ENCODE measurements at places on chromosomes 2 and 18. TPM values are rescaled to one million over a fixed set of nuclear protein-coding genes. Genes with fewer than 3 reads are reported as not detected.
A peak's percentile ranks its signal among the peaks of the same experiment; 100 is the strongest.

Gene WDR33
- total RNA-seq = 60.1 TPM

Gene RNF144A
- total RNA-seq = 15.2 TPM

- no peak for DNase-seq
Observed at GRCh38 chr2:234022424-234022823, 28.1 kb upstream of the SPP2 start.

- no peak for DNase-seq
Observed at GRCh38 chr2:77797088-77797487, 274.9 kb upstream of the LRRTM4 start.

DNA sequence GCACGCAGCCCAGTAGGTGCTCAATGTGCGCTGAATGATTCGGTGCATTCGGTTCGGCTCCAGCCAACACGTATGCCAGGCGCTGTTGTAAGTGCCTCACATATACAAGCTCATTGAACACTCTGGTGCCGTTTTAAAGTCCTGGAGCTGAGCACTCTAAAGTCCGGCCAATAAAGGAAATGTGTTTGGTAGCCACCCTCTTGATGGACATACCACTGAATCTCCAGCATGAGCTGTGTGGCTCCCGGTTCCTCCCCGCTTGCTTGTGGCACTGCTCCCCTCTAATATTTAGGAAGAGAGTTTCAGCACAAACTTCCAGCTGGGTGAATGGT is 112.1 kb downstream of the MCFD2 start:
- no peak for DNase-seq

GRCh38 chr2:186895451-186895850 is 46.5 kb upstream of the ZSWIM2 start:
- no peak for DNase-seq

DNA sequence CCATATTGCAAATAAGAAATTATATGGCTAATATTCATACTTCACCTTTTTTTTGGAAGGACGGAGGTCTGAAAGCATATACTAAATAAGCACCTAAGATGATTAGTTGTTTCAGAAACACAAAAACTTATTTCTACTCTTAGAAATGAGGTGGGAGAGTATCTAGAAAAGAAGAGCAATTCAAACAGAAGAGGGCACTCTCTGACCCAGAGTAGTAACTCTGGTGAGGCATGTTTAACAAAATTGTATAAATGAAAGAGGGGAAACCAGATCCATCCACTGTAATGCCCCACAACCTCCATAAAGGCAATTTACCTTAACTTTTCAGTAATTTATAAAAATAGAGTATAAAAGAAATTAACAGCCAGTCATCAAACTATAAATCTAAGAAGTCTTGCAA is 669.6 kb upstream of the VRK2 start:
- DNase-seq = no peak

DNA sequence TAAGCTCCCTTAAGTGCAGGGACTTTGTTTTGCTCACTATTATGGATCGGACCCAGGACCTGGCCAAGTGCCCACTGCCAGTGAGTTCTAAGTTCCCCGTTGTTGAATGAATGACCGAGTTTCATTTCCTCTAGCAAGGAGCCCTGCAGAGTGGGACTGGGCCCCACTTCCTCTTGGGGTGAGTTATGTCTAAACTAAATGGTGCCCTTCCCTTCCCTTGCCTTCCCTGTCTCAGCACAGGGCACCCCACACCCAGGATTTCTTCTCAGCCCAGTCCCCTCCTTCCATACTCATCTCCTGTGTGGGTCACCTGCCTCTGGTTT is 195.3 kb upstream of the HS6ST1 start:
- no peak for DNase-seq

- no peak for DNase-seq
Observed at GRCh38 chr2:64212346-64212745, 68.1 kb upstream of the PELI1 start.

Gene DSG4
- total RNA-seq = not detected

Gene ZNF24
- total RNA-seq = 53.2 TPM

- DNase-seq = no peak
Observed at GRCh38 chr2:234821946-234822475, 129.8 kb upstream of the SH3BP4 start.

DNA sequence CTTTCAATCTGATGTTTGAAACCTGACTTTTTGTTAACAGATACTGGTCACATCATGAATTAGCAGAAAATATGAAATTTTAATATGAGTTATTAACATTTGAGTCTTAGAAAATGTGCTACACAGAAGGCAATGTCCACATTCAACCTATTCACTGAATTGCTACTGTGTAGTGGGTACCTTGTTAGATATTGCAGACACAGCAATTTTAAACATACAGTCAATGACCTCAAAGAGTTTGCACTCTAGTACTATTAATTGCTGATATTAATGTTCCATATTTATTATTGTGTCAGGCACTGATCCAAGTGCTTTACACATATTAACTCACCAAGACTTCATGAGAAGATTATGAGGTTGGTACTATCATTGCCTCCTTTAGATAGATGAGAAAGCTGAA is 385.4 kb upstream of the PKDCC start:
- DNase-seq = no peak

DNA sequence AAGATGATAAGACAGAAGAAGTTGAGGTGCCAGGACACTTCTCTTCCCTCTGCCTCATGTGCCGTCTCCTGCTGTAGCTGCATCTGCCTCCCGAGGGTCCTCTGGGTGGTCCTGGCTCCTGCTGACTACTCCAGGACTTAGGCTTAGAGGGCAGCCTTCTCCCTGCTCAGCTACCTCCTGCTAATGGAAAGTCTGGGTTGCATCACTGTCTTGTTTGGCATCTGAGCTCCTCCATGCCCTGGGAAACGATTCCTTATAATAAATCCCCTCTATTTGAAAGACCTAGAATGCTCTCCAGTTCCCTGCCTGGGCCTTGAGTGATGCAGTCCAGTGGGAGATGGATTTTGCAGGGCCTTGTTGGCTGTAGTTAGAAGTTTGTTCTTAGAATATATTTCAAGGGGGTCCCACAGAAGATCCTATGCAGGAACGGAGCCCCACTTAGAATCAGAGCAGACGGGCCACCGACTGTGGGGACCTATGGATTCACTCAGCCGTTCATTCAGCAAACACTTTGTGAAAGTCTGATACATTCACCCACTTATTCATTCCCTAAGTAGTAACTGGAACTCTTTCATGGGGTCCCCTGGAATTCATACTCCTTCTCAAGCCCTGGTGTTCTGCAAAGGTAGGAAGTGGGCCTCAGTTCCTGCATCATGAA is 269.8 kb upstream of the HDAC4 start:
- DNase-seq = no peak

Gene RAB31
- total RNA-seq = 46.0 TPM

DNA sequence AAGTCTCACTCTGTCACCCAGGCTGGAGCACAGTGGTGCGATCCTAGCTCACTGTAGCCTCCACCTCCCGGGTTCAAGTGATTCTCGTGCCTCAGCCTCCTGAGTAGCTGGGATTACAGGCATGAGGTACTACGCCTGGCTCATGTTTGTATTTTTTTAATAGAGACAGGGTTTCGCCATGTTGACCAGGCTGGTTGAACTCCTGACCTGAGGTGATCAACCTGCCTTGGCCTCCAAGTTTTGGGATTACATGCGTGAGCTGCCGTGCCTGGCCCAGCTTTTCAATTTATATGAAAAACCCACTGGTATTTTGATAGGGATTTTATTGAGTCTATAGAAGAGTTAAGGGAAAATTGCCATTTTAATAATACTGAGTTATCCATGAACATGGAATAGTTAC is 63.3 kb downstream of the XRCC5 start:
- no peak for DNase-seq

GRCh38 chr2:27582129-27582694 is 630 bp upstream of the ZNF512 start:
- DNase-seq = no peak

Gene SLC66A3
- 31.2 TPM for total RNA-seq

DNA sequence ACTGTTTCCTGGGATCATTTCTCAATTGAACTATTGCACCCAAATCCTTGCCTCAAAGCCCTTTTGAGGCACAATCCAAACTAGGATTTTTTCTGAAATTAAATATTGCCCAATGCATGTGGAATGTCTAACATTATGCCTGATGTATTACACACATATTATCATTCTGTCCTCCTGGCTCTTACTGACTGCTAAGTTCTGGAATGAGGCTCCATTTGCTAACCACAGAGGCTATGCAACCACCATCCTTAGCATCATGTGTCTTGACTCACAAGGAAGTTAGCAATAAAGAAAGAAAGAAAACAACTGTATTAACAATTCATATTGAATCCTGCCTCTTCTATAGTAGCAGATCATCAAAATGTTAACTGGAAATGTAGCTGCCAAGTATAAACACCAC is 1142.7 kb downstream of the CNTNAP5 start:
- no peak for DNase-seq

DNA sequence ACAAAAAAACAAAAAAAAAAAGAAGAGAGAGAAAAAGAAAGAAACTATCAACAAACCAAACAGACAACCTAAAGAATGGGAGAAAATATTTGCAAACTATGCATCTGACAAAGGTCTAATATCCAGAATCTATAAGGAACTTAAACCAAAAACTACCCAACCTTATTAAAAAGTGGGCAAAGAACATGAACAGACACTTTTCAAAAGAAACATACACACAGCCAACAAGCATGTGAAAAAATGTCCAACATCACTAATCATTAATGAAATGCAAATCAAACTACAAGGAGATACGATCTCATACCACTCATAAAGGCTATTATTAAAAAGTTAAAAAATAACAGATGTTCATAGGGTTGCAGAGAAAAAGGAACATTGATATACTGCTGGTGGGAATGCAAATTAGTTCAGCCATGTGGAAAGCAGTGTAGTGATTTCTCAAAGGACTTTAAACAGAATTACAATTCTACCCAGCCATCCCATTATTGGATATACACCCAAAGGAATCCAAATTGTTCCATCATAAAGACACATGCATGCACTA is 7.2 kb upstream of the POLE4 start:
- DNase-seq = no peak

Gene RAX
- not detected for total RNA-seq

- no peak for DNase-seq
Observed at GRCh38 chr2:31037058-31037457, 101.2 kb downstream of the GALNT14 start.

DNA sequence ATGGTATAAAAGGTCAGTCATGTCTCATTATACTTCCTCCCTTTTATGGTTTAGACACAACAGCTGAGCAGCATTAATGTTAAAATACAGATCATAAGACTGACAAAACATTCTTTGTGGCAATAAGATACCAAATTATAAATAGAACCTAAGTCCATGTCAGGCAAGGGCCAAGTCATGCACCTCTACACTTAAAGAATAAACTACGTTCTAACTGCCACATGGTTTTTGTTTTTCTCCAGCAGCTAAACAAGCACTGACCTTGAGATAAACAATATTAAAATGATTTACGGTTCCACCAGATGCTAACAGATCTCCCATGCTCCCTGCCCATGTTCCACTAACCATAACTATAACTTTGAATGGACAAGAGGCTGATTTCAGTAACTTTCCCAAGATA is 368.6 kb upstream of the TFPI start:
- no peak for DNase-seq

DNA sequence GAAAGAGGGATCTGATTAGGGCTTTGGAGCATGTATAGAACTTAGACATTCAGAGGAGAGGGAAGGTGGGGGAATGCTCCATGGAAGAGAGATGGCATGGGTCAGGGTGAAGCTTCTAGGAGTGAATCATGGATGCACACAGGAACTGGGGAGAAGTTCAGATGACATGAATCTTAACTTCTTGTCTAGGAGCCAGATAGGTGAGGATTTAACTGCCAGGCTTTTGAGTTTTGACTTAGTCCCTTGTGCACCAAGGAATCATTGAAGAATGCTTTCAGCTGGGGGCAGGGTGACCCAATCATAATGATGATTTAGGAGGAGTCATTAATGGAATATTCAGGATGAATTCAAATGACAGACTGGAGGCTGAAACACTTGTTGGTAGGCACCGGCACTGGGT is 48.7 kb downstream of the ACYP2 start:
- no peak for DNase-seq

GRCh38 chr18:7558769-7559168 is 8.3 kb upstream of the PTPRM start:
- no peak for DNase-seq

DNA sequence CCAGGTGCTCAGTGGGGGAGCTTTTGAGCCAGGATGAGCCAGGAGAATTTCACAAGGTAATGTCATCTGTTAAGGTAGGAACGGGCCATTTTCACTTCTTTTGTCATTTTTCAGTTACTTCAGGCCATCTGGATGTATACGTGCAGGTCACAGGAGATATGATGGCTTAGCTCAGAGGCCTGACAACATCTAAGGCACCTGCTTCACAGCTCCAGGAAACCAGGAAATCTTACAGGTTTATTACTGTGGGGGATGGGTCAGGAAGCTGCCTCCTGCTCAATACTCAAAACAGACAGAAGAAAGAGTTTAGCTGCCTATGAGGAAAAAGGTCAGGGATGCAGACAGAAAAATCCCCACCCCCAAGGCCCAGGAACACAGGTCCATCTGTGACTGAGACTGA is 364.3 kb upstream of the LRP1B start:
- DNase-seq = no peak

DNA sequence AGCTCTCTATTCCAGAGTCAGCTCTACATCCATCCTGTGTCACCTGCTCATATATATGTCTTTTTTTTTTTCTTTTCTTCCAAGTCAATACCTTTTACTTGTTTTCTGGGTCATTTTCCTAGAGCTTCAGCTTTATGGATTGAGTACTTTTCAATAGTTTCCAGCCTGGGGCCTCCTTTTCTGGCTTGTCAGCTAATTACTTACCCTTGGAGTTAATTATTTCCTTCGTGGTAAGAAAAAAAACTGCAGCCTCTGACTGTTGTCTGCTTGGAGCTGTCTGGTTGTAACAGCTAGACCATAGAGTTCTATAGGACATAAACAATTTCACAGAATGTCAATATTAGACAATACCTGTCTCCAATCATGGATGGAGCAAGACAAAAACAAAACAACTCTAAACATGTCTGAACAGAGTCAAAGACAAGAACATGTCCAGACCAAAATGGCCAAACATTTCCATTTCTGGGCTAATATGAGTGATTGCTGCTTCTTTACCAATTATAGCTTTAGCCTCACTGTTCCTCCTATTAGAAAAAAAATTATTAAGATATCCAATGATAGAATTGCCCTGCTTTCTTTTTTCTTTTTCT is 643.1 kb downstream of the SLC4A3 start:
- DNase-seq = no peak

DNA sequence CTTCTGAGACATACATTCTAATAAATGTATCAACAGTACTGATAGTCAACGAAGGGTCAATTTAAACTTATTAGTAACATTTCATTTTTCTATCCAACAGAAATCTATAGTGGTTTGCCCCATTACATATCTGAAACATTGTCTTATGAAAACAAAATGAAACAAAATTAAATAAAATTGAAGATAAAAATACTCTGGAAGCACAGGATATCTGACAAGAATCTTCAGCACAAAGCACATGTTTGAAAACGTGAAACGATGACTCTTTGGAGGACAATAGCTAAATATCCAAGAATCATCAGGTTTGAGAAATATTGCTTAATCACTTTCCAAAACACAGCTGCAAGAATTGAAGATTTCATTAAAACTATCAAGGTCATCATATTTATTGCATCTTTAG is 70.9 kb upstream of the FAM124B start:
- no peak for DNase-seq

GRCh38 chr2:217746808-217747207 is 256.0 kb downstream of the TNS1 start:
- peak; percentile 15 for DNase-seq

- DNase-seq = no peak
Observed at GRCh38 chr2:32633040-32633439, 5.2 kb downstream of the TTC27 start.

Gene FSIP2
- 5.8 TPM for total RNA-seq

GRCh38 chr2:241063093-241063551 is 39.0 kb downstream of the MTERF4 start:
- DNase-seq = no peak

Gene C2orf81
- total RNA-seq = 5.5 TPM

All from ureter (tissue), 1 donor.